ENCODE measurements at places on chromosomes 7 and 10.

DNA sequence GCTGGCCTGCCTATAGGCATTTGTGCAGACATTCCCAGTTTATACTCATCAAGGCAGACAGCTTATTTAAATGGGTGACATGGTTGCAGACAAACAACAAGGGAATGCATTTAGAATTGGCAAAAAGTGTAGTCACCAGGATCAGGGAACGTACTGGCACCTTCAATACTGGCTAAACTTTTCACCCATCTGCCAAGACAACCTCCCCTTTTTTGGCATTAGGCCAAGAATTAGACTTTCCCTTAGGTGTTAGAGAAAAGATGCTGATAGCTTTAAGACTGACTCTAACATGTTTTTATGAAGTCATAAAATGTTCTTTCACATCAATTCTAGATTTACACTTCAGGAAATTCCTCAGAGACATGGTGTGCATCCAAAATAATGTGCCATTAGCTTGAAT, 365.9 kb downstream of the PHTF2 start:
- no peak for DNase-seq

DNA sequence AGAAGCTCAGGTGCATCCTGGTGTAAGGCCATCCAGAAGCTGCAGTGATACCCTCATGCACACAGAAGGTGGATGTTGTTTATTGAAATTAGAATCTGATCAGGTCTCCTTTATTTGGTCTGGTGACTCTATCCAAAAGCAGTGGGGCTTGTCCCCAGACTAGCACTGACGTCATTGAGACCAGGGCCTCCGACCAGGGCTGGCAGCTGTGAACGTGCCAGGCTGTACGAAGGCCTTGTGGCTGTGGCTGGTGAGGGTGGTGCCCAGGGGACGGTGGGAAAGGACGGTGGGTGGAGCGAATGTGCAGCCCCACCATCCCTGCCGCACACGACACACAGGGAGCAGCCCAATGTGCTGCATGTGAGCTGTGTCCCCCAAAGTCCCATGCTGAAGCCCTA, 160.0 kb downstream of the ADARB2 start:
- no peak for DNase-seq

DNA sequence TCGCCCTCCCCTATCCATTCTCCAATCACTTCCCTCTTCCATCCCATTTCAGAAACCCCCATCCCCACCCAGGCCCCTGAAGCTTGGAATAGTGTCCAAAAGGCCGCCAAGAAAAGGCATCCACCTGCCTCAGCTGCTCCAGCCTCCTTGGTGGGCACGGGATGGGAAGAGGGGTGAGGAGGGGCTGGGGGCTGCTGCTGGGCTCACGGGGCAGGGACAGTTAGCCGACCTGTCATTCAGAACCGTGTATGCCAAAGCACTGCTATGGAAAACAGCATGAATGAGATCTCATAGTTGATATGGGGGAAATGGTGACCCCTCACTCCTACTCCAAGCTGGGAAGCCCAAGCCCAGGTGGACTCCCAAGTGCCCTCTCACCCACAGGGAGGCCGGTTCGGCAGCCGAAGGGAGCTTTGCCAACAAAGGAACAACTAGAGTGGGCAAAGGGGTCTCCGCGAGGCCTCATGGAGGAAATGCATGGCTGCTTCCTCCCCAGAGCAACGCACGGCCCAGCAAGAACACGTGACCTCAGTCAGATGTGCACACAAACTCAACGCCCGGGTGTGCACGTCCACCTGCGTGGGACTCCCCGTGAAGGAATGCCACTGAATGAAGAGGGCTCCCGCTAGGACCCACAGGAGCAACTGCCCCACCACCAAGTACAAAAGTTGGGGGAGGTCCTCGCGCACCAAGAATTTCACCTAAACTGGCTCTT, 52.5 kb downstream of the EBF3 start:
- no peak for DNase-seq

DNA sequence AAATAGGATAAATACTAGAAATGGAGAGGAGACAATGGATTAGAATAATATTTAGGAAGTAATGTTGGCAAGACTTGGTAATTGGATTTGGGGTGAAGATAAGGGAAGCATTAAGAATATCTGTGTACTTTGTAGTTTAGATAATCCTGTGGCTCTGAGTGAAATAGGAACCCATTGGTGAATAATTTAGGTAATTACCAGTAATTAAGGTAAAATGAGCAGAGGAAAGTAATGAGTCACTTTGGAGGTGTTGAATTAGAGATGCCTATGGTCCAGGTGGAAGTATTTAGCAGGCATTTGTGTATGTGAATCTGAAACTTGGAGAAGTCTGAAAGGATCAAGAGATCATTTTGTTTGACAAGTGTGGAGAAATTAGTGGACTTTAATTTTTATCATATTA, 5.7 kb downstream of the C1GALT1 start:
- no peak for DNase-seq

DNA sequence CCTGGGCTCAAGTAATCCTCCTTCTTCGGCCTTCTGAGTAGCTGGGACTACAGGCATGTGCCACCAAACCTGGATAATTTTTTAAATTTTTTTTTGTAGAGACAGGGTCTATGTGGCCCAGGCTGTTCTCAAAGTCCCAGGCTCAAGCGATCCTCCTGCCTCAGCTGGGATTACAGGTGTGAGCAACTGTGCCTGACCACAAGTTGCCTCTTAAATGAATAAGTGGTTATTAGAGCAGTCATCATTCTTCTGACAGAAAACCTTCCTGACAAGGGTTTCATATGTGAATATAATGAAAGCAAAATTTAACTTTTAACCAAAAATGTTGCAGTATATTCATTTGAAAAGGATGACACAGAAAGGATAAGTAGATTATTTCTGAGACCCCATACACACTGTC, 532.5 kb downstream of the GRM8 start:
- DNase-seq: no peak

- DNase-seq: no peak
Measured at GRCh38 chr10:113893570-113893969, 39.1 kb downstream of the NHLRC2 start.

DNA sequence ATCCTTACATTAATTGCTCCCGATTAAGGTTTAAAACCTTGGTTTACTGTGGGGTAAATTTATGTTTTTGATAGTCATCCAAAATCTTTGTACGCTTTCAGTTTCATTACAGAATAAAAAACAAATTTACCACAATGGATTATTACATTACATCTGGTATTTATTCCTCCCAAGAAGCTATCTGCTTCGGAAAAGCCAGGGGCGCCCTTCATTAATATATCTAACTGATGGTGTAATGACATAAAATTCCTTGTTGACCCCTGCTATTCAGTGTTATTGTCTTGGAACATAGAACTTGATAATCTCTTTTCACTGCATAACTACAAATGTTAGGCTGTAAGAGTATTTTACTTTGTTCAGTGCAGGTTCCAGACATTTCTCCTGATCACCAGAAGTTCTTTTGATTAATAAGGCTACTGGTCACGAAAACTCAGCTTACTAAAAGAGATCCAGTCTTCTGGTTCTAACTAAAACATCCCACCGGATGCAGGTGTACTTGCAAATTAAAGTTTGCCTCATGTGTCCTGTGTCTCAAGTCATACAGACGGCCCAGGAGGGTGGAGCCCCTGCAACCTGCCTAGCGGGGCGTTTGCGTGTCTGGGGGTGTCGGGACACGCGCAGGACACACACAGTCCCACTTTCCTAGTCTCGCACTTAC, 581 bp upstream of the GLCCI1 start:
- no peak for DNase-seq

GRCh38 chr10:100810091-100810834, 64.9 kb downstream of the PAX2 start:
- DNase-seq: no peak

DNA sequence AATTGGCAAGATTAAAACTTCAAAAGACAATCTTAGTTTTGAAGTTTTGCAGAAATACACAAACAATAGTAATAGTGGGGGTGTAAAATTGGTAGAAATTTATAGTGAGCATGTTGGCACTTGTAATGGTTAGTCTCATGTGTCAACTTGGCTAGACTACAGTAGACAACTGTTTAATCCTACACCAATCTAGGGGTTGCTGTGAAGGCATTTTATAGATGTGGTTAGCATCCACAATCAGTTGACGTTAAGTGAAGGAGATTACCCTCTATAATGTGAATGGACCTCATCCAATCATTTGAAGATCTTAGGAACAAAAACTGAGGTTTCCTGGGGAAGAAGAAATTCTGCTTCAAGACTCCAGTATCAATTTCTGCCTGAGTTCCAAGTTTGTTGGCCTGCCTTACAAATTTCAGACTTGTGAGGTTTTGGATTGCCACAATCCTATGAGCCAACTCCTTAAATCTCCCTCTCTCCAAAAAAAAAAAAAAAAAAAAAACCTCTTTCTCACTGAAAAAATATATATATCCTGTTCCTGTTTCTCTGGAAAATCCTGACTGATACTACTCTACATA, 531.6 kb upstream of the IGFBP3 start:
- DNase-seq: no peak
